Right ventricle myocardium superior (tissue), 1 donor: ENCODE measurements at places on chromosomes 6 and 20. TPM values are rescaled to one million over a fixed set of nuclear protein-coding genes. Genes with fewer than 3 reads are reported as not detected.

- no peak for DNase-seq
Measured at GRCh38 chr6:149934249-149935156, 7.3 kb upstream of the ULBP2 start.

DNA sequence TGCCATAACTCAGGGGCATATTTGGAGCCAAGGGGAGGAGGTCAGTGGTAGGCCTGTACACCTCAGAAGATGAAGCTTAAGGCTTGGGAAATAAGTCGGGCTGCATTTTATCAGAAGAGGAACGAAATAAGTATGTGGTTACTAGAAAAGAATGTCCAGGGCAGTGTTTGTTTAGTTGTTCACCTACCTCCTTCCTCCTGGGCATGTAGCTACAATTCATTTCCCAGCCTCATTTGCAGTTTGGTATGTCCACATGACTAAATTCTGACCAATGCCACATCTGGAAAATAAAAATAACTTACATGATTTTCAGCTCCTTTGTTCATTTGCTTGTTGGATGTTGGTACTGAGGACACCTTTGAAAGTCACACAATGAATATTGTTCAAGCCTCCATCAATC lies 294.5 kb upstream of the RGS17 start:
- no peak for DNase-seq

GRCh38 chr6:10759312-10759839 lies 11.8 kb downstream of the TMEM14B start:
- DNase-seq, result no peak

GRCh38 chr6:84876723-84877514 lies 112.5 kb upstream of the TBX18 start:
- DNase-seq, result no peak

Gene CCN5
- 15.8 TPM for total RNA-seq

Gene RIN2
- total RNA-seq, result 52.4 TPM

Gene WFDC5
- not detected for total RNA-seq

Gene PPP1R3G
- total RNA-seq, result 14.2 TPM

Gene CGA
- total RNA-seq, result not detected
